Osteoblast (primary cell): ENCODE measurements at places on chromosomes 1 and 21. TPM values are rescaled to one million over a fixed set of nuclear protein-coding genes. Genes with fewer than 3 reads are reported as not detected.

DNA sequence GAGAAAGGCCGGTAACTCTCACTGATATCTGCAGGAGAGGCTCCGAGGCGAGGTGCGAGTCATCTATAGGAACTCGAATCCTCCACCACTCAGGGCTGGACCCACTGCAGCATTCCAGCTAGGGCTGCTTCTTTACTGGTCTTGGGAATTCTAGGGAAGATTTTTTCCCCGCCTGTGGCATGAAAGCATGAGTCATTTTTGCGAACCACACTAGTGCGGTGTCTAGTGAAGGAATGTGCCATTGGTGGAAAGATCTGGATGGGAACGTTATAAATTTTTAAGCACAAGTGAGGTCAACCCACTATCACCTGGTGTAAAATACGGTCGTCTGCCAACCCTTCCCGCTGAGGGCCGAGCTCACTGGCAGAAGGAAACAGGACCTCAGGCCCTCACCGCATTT is 49.7 kb downstream of the SYF2 start:
- DNase-seq = peak; percentile 88
- H3K4me1 ChIP-seq = peaks cover 6% of the 10 kb centered on the region

- no peaks in the 10 kb centered on the region for H3K27me3 ChIP-seq
- H3K4me3 ChIP-seq = no peak overlapping the region
- H3K4me1 ChIP-seq = no peaks in the 10 kb centered on the region
- H3K27ac ChIP-seq = no peak overlapping the region
- DNase-seq = no peak
- H3K36me3 ChIP-seq = no peaks in the 10 kb centered on the region
Observed at GRCh38 chr1:176460544-176461336, 2.2 kb upstream of the PAPPA2 start.

DNA sequence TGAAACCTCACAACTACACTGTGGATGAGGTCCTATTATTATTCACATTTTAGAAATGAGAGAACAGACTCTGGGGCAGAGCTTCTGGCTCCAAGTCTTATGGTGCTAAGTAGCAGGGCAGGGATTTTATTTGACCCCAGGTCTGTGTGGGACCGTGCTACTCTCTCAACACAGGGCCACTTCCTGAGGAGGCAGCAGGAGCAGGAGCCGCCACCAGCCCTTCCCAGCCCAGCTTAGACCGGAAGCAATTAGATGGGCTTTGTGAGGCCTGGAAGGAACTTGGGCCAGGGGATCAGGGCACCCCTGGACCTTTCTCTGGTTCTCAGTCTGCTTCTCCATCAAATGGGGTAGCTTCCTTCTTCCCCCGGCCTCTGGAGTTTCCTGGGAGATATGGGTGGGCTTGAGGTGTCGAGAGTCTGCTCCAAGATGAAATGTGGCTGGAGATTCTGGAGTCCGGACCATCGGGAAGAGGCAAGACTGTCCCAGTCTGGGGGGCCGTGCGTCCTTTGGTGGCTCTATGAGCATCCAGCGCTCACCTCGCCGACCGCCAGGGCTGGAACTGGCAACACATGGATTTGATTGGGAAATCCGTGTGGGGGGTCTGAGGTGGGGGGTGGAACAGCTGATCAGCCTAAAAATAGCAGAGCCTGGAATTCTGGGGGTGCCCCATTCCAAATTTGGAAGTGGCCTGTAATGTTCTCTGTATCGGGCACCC is 136.8 kb downstream of the FOXD2 start:
- H3K27me3 ChIP-seq = no peaks in the 10 kb centered on the region
- DNase-seq = no peak
- H3K27ac ChIP-seq = no peak overlapping the region
- H3K4me3 ChIP-seq = no peak overlapping the region

GRCh38 chr1:24203404-24203803 is 16.3 kb upstream of the IFNLR1 start:
- H3K27me3 ChIP-seq = peaks cover under 1% of the 10 kb centered on the region
- peaks cover 6% of the 10 kb centered on the region for H3K4me1 ChIP-seq
- H3K4me3 ChIP-seq = no peak overlapping the region
- no peak overlapping the region for H3K27ac ChIP-seq
- DNase-seq = no peak
- H3K36me3 ChIP-seq = no peaks in the 10 kb centered on the region

NUAK2 gene
- total RNA-seq = 2.7 and 3.6 TPM in 2 replicates

DNA sequence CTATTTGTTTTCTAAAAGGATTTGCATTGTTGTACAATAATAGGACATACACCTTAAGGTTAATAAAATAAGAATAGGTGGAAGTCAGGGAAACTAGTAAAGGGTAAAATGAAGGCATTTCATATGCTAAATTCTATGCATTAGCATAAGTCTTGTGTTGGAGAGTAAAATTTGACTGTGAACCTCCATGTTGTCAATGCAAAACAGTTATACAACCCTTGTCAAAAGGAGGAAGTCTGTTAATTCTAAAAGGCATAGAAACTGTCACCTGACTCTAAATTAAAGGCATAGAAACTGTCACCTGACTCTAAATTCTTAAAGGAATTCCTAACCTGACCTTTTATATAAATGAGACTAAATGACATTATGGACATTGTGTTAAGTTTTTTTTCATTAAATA is 291.8 kb downstream of the OLFM3 start:
- no peak overlapping the region for H3K27ac ChIP-seq
- H3K27me3 ChIP-seq = no peaks in the 10 kb centered on the region
- no peaks in the 10 kb centered on the region for H3K36me3 ChIP-seq
- no peak overlapping the region for H3K4me3 ChIP-seq
- DNase-seq = no peak

NOS1AP gene
- total RNA-seq = under 0.01 TPM in 1 of 2 replicates, not detected in the other

- no peak overlapping the region for H3K4me3 ChIP-seq
- no peak overlapping the region for H3K27ac ChIP-seq
- H3K4me1 ChIP-seq = no peaks in the 10 kb centered on the region
- DNase-seq = no peak
- H3K27me3 ChIP-seq = no peaks in the 10 kb centered on the region
- H3K36me3 ChIP-seq = no peaks in the 10 kb centered on the region
Observed at GRCh38 chr1:89102021-89102420, 23.9 kb downstream of the GBP2 start.

GABRD gene
- not detected in 2 replicates for total RNA-seq

- no peak overlapping the region for H3K4me3 ChIP-seq
- H3K4me1 ChIP-seq = peaks cover 3% of the 10 kb centered on the region
- H3K36me3 ChIP-seq = no peaks in the 10 kb centered on the region
Observed at GRCh38 chr21:16713331-16714117, 799.3 kb upstream of the CXADR start.

TPM3 gene
- 299 and 306 TPM in 2 replicates for total RNA-seq

MYBPHL gene
- total RNA-seq = not detected in 2 replicates

GRCh38 chr1:184497959-184498723 is 111.3 kb downstream of the C1orf21 start:
- H3K4me3 ChIP-seq = no peak overlapping the region
- H3K27me3 ChIP-seq = no peaks in the 10 kb centered on the region
- DNase-seq = peak; percentile 23
- H3K36me3 ChIP-seq = no peaks in the 10 kb centered on the region
- H3K27ac ChIP-seq = no peak overlapping the region

DNA sequence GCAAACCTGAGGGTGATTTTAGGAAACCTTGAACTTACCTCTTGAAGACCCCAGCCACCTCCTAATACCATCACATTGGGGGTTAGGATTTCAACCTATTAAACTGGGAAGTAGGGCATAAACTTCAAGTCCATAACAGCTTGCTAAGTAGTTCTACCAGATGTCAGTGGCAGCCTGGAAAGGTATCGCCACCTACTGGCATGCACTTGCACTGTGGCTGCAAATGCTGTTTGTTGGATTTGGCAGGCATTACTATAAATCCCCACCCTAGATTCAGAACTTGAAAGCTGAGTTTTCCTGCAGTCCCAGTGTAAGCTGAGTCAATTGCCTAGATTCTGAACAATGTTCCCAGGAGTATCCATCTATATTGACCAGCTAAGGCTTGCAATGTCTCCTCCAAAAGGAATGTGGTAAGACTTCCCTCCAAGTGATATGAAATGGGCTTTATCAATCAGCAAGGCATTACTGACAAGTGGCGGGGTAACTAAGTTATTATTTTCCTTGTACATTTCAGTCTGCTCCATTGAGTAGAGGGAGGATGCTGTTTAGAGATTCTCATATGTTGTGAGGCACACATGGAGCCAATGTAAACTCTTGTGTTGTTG is 474.5 kb downstream of the PTPRC start:
- H3K4me3 ChIP-seq = no peak overlapping the region
- DNase-seq = no peak
- H3K27me3 ChIP-seq = no peaks in the 10 kb centered on the region
- no peak overlapping the region for H3K27ac ChIP-seq

GRCh38 chr1:215220346-215220745 is 137.8 kb downstream of the KCNK2 start:
- no peak overlapping the region for H3K27ac ChIP-seq
- no peaks in the 10 kb centered on the region for H3K27me3 ChIP-seq
- H3K4me3 ChIP-seq = no peak overlapping the region
- no peak for DNase-seq
- H3K36me3 ChIP-seq = peaks cover 3% of the 10 kb centered on the region

- DNase-seq = peak; percentile 58
- no peak overlapping the region for H3K27ac ChIP-seq
- H3K4me3 ChIP-seq = no peak overlapping the region
Observed at GRCh38 chr1:147216124-147216523, 9.0 kb downstream of the FMO5 start.
